ENCODE measurements at places on chromosomes 2 and 18.

DNA sequence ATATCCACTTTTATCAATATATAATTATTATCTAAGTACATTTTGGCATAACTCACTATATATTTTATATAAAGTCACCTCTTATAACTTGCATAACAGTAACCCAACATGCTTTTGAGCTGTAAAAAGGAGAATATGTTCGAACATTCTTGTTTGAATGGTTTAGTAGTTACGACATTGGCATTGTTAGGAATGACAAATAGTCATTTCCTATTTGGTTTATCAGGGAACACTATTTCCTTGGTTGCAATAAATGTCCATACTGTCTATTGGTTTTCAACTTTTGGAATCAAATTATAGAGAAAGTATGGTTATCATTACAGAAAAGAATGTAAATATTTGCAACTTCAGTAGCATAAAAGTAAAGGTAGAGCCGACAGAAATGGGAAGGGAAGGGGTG is 124.1 kb downstream of the PARD3B start:
- DNase-seq = no peak

DNA sequence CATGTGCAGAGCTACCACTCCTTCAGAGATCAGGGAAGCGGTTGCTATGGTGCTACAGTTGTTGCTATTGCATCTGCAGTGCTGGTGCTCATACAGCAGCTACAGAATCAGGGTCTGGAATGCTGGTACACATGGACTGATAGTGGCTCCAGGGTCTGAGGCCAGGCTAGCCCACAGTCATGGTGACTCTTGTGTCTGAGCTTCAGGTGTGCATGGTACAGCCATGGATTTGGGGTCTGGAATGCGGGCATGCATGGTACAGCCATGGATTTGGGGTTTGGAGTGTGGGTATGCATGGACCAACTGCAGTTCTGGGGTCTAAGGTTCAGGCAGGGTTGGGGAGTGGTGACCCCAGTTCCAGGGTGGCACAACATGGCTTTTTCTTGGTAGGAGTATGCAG is 185.2 kb downstream of the SLC4A3 start:
- DNase-seq = no peak

- no peak for DNase-seq
Measured at GRCh38 chr2:205401511-205401910, 280.8 kb upstream of the NRP2 start.

DNA sequence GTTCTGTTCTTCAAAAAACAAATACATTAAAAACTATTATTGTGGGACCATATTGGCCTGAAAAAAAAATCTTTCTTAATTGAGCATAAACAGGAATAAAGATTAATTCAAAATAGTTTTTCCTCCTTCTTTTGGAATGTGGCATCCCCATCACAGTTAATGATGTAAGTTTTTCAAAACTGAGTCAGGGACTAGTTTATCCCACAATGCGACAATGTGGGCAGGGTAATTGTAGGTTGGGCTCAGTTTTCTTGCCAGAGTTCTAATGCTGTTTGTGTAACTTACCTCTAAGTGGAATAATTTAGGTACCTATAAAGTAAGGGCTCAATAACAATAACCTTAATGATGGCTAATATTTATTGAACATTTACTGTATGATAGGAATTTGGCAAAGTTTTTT is 82.0 kb downstream of the PMS1 start:
- DNase-seq = no peak

DNA sequence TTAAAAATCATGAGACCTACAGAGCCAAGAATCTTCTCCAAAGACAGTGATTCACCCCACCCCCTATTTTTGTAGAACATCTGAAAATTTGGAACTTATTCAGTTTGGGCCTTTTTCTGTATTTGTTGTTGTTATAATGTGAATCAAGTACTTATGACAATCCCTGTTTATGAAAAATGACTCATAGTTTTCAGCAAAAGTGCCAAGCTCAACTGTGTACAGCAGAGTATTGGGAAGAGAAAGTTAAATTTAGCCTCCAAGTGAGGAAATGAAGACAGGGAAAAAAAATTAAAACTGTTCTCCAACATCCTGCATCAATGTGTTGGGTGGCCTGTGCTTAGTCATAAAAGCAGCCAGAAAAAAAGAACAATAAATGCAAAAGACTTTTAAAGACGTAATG is 46.2 kb downstream of the LRATD1 start:
- no peak for DNase-seq
